ENCODE measurements at places on chromosomes 3 and 15. TPM values are rescaled to one million over a fixed set of nuclear protein-coding genes. Genes with fewer than 3 reads are reported as not detected.

- DNase-seq: no peak
Observed at GRCh38 chr3:195143221-195143620, 127.7 kb downstream of the XXYLT1 start.

The C3orf85 gene
- total RNA-seq: not detected

The SIDT1 gene
- total RNA-seq: 3.7 TPM

- DNase-seq: no peak
Observed at GRCh38 chr3:131812433-131812832, 222.4 kb downstream of the CPNE4 start.

The MYO5C gene
- 35.3 TPM for total RNA-seq

- no peak for DNase-seq
Observed at GRCh38 chr15:73341886-73342600, 26.7 kb downstream of the HCN4 start.

GRCh38 chr3:157159037-157159761 is 748 bp downstream of the CCNL1 start:
- peak; percentile 52 for DNase-seq

- no peak for DNase-seq
Observed at GRCh38 chr3:123961508-123961856, 453 bp upstream of the CCDC14 start.

DNA sequence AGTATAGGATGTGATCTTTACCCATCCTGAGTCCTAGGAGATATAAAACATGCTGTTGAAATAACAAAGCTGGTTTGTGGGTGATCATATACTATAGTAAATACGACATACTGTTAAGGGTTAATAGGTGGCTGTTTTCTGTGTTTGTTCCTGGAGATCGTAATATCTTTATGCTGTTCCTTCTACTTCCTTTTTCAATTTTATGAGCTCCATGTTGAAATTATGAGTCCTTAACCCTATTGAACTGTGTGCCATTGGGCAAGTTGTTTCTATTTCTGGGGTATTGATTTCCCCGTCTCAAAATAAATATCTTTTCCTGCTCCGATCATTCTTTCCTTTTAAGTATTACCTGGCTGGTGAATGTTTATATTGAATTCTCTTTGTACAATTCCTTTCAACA is 115.1 kb downstream of the LPP start:
- DNase-seq: no peak

DNA sequence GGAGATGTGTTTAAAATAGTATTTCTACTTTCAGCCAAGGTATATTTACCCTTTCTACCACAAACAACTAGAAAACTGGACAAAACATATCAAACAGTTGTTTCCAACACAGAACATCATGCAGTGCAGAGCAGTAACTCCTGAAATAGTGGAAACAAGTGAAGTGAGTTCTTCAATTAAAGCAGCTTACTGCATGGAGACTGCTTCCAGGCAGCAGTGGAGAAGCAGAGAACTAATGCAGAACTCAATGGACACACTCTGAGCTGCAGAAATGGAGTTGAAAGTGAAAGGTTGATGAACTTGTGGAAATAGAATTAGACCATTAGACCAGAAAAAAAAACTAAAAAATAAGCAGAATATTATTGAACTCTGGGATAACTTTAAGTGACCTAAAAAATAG is 478.9 kb downstream of the CNTN6 start:
- no peak for DNase-seq

- DNase-seq: no peak
Observed at GRCh38 chr3:59803268-59803667, 753.4 kb upstream of the CFAP20DC start.

Measured in uterus (tissue), 4 donors.